ENCODE measurements at places on chromosomes 11 and 22.

DNA sequence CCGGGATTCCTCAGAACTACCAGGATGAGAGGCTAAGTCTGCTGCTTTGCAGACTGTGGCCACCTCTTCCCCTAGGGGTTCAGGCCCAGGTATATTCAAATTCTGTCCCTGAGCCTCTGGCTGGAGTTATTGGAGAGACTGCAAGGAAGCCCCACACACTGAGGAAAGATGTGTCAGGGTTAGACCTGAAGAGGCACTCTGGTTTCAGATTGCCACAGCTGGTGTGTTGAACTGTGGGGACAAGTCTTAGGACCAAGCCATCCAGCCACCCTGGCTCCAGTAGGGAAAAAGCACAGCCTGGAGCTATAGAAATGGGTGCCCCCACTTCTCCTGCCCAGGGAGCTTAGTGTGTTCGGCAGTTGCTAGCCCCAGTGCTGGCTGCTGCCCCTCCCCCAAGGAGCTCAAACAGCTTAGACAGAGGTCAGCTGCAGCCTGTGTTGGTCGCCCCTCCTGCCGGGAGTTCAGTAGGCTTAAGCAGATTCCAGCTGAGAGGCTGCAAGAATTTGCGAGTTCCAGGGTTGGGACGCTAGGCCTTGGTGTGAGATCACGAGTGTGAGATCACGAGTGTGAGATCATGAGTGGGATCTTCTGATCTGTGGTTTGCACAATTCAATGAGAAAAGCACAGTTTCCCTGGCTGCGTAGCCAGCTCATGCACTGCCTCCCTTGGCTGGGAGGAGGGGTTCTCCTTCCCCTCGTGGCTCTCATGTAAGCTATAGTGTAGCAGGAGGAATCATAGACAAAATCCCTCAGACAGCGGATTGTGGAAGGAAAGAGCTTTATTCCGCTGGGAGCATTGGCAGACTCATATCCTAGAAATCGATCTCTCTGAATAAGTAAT is 552.1 kb upstream of the CHORDC1 start:
- DNase-seq, result no peak

GRCh38 chr11:44964526-44965209 is 14.0 kb upstream of the TP53I11 start:
- no peak for DNase-seq

DNA sequence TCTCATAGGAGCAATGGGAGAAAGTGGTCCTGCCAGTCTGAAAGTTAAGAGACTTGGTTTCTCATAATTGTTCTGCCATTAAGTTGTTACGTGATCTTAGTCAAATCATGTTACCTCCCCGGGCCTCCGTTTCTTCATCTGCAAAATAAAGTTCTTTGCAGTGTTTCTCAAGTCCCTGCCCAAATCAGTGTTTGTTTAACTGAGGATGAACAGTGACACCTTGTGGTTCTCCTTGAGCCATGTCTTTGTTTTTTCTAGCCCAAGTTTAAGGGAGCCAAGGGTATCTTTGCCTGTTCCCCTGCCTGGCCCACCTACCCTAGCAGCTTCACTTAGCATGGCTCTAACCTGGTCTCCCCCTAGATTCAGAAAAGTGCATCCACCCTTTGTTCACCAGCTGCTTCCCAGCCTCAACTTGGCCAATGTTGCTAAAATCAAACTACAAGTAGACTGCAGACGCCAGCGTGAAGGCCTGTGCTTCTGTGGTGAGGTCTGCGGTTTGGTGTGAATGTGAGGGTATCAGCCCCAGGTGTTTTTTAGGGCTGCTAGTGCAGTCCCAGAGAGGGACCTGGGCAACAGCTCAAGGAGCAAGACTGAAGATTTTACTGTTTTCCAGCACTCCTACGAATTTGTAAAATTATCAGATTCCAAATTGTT is 35.5 kb downstream of the FZD4 start:
- DNase-seq, result peak; percentile 39

DNA sequence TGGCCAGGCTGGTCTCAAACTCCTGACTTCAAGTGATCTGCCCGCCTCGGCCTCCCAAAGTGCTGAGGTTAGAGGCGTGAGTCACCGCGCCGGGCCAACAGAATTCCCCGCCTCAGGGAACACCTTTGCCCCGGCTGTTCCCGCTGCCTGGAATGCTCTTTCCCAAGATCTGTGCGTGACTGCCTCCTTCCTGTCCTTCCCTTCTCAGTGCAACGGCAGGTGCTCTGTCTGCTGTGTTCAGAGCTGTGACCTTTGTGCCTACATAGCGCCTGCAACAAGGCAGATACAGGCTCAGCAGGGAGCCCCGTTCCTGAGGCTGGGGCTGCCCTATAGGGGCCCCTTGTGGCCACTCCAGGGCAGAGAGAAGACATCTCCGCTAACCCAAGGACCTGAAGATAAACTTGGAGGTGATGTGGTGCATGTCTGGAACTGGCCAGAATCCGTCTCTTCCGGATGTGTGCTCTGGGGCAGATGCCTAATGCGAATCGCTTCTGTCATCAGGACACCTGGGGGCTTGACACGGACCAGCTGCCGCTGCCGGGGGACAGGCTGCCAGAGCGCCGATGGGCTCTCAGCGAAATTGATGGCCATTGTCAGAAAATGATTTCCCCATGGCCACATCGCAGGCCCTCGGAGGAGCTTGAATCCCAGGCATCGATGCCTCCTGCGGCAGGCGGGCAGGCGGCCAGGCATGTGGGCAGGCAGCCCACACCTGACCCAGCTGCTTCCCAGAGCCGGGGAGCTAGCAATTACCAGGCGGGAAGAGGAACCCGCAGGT is 43.5 kb upstream of the TCF20 start:
- DNase-seq, result peak; percentile 67

GRCh38 chr22:29041408-29041807 is 20.2 kb downstream of the C22orf31 start:
- no peak for DNase-seq
